Natural killer cell treated with Interleukin-12 subunit alpha and Interleukin-12 subunit beta and Interleukin-15 and Interleukin-18, amount 100 ng/mL, for 72 hours (primary cell): ENCODE measurements at places on chromosomes 6 and 20. TPM values are rescaled to one million over a fixed set of nuclear protein-coding genes. Genes with fewer than 3 reads are reported as not detected.

The CDSN gene
- not detected for total RNA-seq

The HLA-G gene
- 3.3 TPM for total RNA-seq

The C6orf58 gene
- not detected for total RNA-seq

The TAF11 gene
- total RNA-seq, result 32.8 TPM

The COL10A1 gene
- not detected for total RNA-seq

The CLPSL1 gene
- not detected for total RNA-seq

The MOG gene
- not detected for total RNA-seq

DNA sequence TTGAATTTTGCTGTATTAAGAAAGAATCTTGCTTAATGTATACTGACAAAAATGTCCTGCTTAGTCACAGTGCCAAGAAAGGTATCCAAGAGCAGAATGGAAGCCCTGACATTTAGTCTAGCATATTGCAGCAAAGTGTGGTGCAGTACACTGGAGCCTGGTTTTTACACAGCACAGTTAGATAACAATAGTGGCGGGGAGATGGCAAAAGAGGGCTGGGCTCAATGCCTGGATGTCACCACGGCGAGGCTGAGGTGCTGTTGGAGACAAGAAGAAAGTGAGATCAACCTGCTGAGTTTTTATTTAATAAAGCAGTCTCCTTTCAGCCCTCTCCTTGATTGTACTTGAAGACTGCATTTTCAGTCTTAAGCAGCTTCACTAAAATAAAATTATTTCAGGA is 426.0 kb downstream of the LMBRD1 start:
- DNase-seq, result no peak

- no peak for DNase-seq
These were observed 673 bp downstream of the MARCKS start for GRCh38 chr6:113857556-113858479.

- no peak for DNase-seq
These were observed 24.2 kb downstream of the GLP1R start for GRCh38 chr6:39072830-39073229.

GRCh38 chr6:108163267-108163643 is 2.6 kb upstream of the NR2E1 start:
- DNase-seq, result no peak

DNA sequence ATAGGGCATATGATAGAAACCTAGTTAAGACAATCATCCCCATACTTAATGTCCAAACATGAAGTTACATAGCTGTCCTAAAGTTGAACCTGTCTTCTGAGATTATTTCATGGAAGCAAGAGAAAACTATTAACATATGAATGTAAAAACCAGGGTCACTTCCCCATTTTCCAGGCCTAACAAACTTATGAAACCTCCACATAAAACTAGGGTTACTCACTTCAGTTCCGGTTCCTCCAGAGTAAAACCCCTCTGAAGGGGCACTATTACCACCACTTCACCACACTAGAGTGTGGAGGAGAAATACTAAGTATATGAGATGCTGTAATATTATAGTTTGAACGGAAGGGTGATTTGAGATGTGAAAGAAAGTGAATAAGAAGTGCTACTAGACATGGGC is 14.9 kb downstream of the PRKN start:
- DNase-seq, result no peak

DNA sequence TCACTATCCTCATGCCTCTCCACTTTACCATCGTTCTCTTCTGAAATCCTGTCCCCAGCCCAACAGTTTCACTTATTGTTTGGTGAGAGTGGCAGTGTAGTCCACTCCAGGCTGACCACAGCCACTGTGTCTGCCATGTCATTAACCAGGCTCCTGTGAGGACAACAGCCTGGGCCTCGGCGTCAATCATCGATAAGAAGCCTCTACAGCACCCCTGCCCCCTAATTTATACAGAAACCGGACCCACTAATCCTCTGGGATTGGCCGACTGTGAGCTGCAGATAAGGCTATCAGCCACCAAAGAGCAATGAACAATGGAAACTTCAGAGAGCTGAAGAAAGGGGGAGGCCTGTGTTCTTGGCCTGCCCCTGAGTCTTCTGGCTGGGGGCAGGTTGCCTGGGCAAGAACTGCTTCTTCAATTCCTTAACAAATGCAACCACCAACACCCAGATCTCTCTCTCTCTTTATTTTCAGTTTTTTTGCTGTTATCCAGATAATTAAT is 3.4 kb downstream of the EGFL8 start:
- no peak for DNase-seq

- no peak for DNase-seq
These were observed 13.5 kb upstream of the TBX18 start for GRCh38 chr6:84777888-84778287.

DNA sequence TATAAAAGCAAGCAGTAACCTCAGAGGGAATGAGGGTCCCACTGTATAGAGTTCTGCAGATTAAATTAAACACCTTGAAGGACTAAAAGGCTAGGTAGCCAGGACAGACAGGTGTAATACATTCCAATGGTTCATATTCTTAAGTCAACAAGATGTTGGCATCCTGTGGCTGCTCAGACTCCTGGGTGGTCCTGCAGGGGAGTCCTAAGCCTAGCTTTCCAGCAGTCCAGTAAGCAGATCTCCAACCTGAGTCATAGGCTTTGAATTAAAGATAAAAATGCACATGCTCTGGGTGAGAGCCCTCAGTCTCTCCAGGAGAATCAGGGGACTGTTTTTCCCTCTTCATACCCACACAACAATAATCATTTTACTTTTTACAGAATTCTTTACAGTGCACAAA is 307.3 kb upstream of the SUPT3H start:
- DNase-seq, result no peak

- no peak for DNase-seq
These were observed 246.7 kb downstream of the TTLL2 start for GRCh38 chr6:167571550-167571949.

GRCh38 chr20:44691424-44692423 is 23.4 kb upstream of the CCN5 start:
- DNase-seq, result no peak

DNA sequence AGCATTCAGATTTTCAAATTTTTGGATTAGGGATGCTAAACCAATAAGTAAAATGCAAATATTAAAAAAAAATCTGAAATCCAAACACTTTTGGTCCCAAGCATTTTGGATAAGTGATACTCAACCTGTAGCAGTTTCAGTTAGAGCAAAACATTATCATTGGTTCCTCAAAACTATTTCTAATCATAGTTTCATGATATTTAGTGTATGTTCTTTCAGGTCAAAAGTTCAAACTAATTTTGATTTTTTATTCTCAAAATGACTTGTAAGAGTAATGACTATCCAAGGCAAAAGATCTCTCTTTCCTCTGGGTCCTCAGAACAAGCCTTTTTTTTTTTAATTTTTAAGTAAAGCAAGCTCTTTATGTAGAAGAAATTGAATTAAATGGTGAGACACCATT is 64.0 kb upstream of the TFB1M start:
- DNase-seq, result no peak
